ENCODE measurements at places on chromosomes 6 and 20. TPM values are rescaled to one million over a fixed set of nuclear protein-coding genes. Genes with fewer than 3 reads are reported as not detected.

The ARMC12 gene
- not detected for total RNA-seq

The PPIL4 gene
- total RNA-seq = 19.3 TPM

The DLK2 gene
- not detected for total RNA-seq

The PLCB4 gene
- total RNA-seq = 0.13 TPM

The TTBK1 gene
- not detected for total RNA-seq

The DEFB124 gene
- total RNA-seq = not detected

The TMEM14A gene
- total RNA-seq = 52.3 TPM

The BTN3A1 gene
- total RNA-seq = 18.3 TPM

The UCKL1 gene
- total RNA-seq = 27.4 TPM

The NKX2-2 gene
- not detected for total RNA-seq

The MCCD1 gene
- not detected for total RNA-seq

The ZNF322 gene
- 8.2 TPM for total RNA-seq

The NKAIN2 gene
- total RNA-seq = not detected

The GRM1 gene
- total RNA-seq = not detected

The SUN5 gene
- not detected for total RNA-seq

The BHLHE23 gene
- not detected for total RNA-seq

The LY6G6F gene
- not detected for total RNA-seq

The SNTA1 gene
- total RNA-seq = 7.6 TPM

The C20orf141 gene
- total RNA-seq = not detected

The TAGAP gene
- 0.07 TPM for total RNA-seq

The TRAPPC3L gene
- total RNA-seq = 0.10 TPM

The MMUT gene
- 6.5 TPM for total RNA-seq

The NOTCH4 gene
- total RNA-seq = 89.3 TPM

The PCSK2 gene
- not detected for total RNA-seq

The CEP85L gene
- 3.4 TPM for total RNA-seq

The MDFI gene
- 19.5 TPM for total RNA-seq

The SLPI gene
- total RNA-seq = not detected

The GABRR1 gene
- total RNA-seq = not detected

The PTCRA gene
- total RNA-seq = not detected

The NR2E1 gene
- total RNA-seq = not detected

The PTGIS gene
- 0.30 TPM for total RNA-seq

The TGM2 gene
- total RNA-seq = 1,324 TPM

The PBOV1 gene
- not detected for total RNA-seq

The OPN5 gene
- total RNA-seq = not detected

The TFAP2C gene
- not detected for total RNA-seq

The TFAP2D gene
- not detected for total RNA-seq

The RBM24 gene
- 4.4 TPM for total RNA-seq

The GOPC gene
- total RNA-seq = 14.8 TPM

The XKR7 gene
- not detected for total RNA-seq

The LGSN gene
- not detected for total RNA-seq

The KIF16B gene
- 5.0 TPM for total RNA-seq

The GJA1 gene
- total RNA-seq = 151 TPM

The ANGPT4 gene
- not detected for total RNA-seq

The MLN gene
- total RNA-seq = not detected

The THBD gene
- 82.9 TPM for total RNA-seq

The C20orf144 gene
- total RNA-seq = 0.05 TPM

The RBM12 gene
- 37.3 TPM for total RNA-seq

The RREB1 gene
- total RNA-seq = 13.2 TPM

The HLA-DRA gene
- total RNA-seq = not detected

The FITM2 gene
- 4.8 TPM for total RNA-seq

The SLC22A2 gene
- total RNA-seq = not detected

The HLA-DRB1 gene
- total RNA-seq = 0.39 TPM

The LATS1 gene
- total RNA-seq = 11.0 TPM
